ENCODE measurements at places on chromosomes 2 and 18. TPM values are rescaled to one million over a fixed set of nuclear protein-coding genes. Genes with fewer than 3 reads are reported as not detected.

DNA sequence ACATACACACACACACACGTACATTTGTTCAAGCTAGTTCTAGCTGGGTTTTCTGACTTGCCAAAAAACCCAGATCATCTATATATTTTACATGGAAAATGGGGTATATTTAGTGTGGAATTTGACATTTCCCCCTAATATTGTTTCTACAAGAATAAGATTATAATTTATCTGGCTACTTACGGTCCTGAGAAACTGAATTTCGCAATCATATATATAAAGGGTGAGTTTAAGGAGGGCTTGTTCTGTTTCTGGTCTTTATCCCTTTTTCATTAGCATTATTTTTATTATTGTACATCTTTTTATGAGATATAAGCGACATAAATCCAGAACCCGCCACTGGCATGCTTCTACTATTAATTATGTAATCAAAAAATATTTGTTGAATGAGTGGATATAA, 528.9 kb downstream of the TMX3 start:
- no peaks in the 10 kb centered on the region for H3K4me1 ChIP-seq
- no peak overlapping the region for H3K27ac ChIP-seq
- no peaks in the 10 kb centered on the region for H3K36me3 ChIP-seq
- DNase-seq = no peak
- no peak overlapping the region for H3K4me3 ChIP-seq

GRCh38 chr18:67041334-67041733, 437.4 kb upstream of the CDH19 start:
- no peaks in the 10 kb centered on the region for H3K4me1 ChIP-seq
- H3K36me3 ChIP-seq = no peaks in the 10 kb centered on the region
- no peak overlapping the region for H3K27ac ChIP-seq

Gene CD8B2
- polyA plus RNA-seq = not detected

DNA sequence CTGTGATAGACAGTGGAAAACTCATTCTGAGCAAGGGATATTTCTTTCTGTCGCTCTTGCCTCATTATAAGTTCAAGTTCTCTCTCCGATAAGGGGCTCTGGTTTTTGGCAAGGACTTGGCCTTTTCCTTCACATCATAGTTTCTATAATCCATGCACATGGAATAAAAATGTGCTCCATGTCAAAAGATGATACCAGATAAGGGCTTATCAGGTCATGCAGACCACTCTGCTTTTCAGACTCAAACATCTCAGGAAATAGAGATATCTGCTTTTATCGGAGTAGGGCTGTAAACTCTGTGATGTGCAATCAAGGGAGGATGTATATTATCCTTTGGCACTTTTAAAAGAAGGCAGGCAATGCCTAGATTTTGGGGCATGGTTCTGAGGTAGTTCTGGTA, 45.0 kb upstream of the DARS1 start:
- peaks cover 5% of the 10 kb centered on the region for H3K4me1 ChIP-seq
- H3K27me3 ChIP-seq = no peaks in the 10 kb centered on the region
- no peak overlapping the region for H3K27ac ChIP-seq
- DNase-seq = no peak
- no peak overlapping the region for H3K4me3 ChIP-seq
- H3K36me3 ChIP-seq = no peaks in the 10 kb centered on the region

GRCh38 chr2:84393829-84394228, 65.3 kb downstream of the SUCLG1 start:
- H3K27me3 ChIP-seq = peaks cover 16% of the 10 kb centered on the region
- H3K4me1 ChIP-seq = no peaks in the 10 kb centered on the region
- H3K4me3 ChIP-seq = no peak overlapping the region

Gene GAL3ST2
- not detected for polyA plus RNA-seq

GRCh38 chr2:147045113-147045512, 799.7 kb upstream of the ACVR2A start:
- H3K36me3 ChIP-seq = no peaks in the 10 kb centered on the region
- no peak overlapping the region for H3K27ac ChIP-seq
- no peak for DNase-seq
- H3K4me3 ChIP-seq = no peak overlapping the region
- no peaks in the 10 kb centered on the region for H3K4me1 ChIP-seq
- H3K27me3 ChIP-seq = no peaks in the 10 kb centered on the region

GRCh38 chr18:50194631-50195532, at the start of gene MYO5B:
TSS of gene MYO5B (minus strand) at chr18:50195147. CDS start at chr18:50194793, 354 bp downstream.
- H3K4me1 ChIP-seq = peaks cover 10% of the 10 kb centered on the region
- DNase-seq = peak; percentile 48
- peak within 1 kb of the TSS; percentile 60 for H3K4me3 ChIP-seq

GRCh38 chr2:169670215-169670651, 24.0 kb downstream of the CFAP210 start:
- peaks cover 14% of the 10 kb centered on the region for H3K27me3 ChIP-seq
- no peaks in the 10 kb centered on the region for H3K36me3 ChIP-seq
- no peak overlapping the region for H3K27ac ChIP-seq
- no peak overlapping the region for H3K4me3 ChIP-seq

Gene PARD3B
- polyA plus RNA-seq = not detected

DNA sequence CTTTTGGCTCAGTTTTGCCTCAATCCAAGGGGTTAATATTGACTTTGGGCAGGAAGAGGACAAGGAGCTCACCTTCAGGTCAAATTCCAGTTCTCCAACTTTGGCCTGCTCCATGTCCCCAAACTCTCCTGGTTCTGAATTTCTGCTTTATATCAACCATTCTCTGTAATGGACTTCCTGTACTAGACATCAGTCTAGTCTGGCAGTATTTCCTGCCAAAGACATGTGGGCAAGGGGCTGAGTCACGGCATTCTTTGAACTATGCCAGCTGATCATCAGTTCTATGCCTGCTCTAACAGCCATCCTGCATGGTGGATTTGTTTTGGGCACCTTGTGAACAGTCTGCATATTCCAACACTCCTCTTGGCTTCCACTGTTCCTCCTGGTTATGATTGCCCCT, 199.4 kb downstream of the ZEB2 start:
- H3K27me3 ChIP-seq = no peaks in the 10 kb centered on the region
- H3K36me3 ChIP-seq = no peaks in the 10 kb centered on the region
- no peak overlapping the region for H3K27ac ChIP-seq
- peaks cover 35% of the 10 kb centered on the region for H3K4me1 ChIP-seq
- peak; percentile 9 for DNase-seq

DNA sequence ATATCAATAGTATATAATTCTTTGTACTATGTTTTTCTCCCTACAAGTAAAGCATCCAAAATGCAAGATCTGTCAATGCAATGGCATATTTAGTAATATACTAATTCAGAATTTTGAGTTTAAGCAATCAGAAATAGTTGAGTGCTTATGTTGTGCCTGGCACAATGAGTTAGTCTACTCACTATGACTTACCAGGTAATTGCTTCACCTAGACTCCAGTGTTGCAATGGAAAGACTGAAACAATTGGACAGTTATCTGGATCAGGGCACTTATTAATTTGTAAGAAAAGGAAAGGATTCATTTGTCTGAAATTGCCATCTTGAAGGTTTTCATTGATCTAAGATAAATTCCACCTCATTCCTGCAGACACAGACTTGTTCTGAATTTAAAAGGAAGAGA, 97.6 kb upstream of the TCF4 start:
- H3K36me3 ChIP-seq = no peaks in the 10 kb centered on the region
- H3K4me3 ChIP-seq = no peak overlapping the region
- H3K4me1 ChIP-seq = no peaks in the 10 kb centered on the region
- no peak overlapping the region for H3K27ac ChIP-seq
- no peak for DNase-seq
- H3K27me3 ChIP-seq = no peaks in the 10 kb centered on the region

DNA sequence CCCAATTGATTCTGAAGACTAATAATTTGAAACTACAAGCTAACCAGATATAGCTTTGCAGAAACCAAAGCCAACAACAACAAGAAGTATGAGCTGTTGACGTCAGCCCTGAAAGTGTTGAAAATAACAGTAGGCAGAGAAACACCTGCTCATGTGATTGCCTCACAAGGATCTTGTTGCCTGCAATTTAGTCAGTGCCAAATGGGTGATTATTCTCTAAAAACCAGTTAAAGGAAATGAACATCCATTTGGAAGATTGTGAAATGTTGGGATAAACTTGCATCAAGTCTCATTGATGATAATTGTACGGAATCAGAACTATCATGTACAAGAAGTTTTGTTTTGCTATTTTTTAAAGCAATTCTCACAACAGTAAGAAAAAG, 2.8 kb downstream of the CYTIP start:
- H3K27me3 ChIP-seq = no peaks in the 10 kb centered on the region
- DNase-seq = peak; percentile 64
- peaks cover 35% of the 10 kb centered on the region for H3K36me3 ChIP-seq
- H3K4me3 ChIP-seq = peak overlapping the region; percentile 100
- H3K4me1 ChIP-seq = peaks cover 66% of the 10 kb centered on the region

Gene SUCLG1
- 68.7 TPM for polyA plus RNA-seq

- H3K4me1 ChIP-seq = no peaks in the 10 kb centered on the region
- H3K27me3 ChIP-seq = peaks cover 7% of the 10 kb centered on the region
- no peak overlapping the region for H3K4me3 ChIP-seq
- H3K36me3 ChIP-seq = no peaks in the 10 kb centered on the region
- DNase-seq = no peak
These were observed 10.6 kb downstream of the FAP start for GRCh38 chr2:162232671-162233070.

- no peak overlapping the region for H3K27ac ChIP-seq
- DNase-seq = no peak
- H3K4me3 ChIP-seq = no peak overlapping the region
- no peaks in the 10 kb centered on the region for H3K36me3 ChIP-seq
- no peaks in the 10 kb centered on the region for H3K27me3 ChIP-seq
- H3K4me1 ChIP-seq = no peaks in the 10 kb centered on the region
These were observed 167.5 kb downstream of the UPP2 start for GRCh38 chr2:158269143-158269542.

Gene MBP
- polyA plus RNA-seq = 56.0 TPM

Gene DRC1
- polyA plus RNA-seq = not detected

Gene RAX
- not detected for polyA plus RNA-seq

DNA sequence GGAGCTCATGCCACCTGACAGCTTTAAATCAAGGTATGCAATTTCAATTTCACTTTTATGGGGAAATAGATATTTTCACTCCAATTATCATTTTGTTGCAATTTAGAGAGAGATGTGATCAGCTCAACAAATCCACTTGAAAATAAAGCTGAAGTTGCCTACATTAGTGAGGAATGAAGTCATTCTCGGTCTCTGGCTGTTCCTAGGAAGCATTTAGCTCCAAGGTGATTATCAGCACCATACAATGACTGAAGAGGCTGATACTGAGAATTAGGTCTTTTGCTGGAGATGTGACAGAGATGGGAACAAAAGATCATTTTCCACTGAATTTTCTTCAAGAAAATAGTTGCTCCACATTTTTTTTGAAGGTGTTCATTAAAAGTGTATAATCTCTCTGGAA, 1303.7 kb downstream of the DPP10 start:
- no peaks in the 10 kb centered on the region for H3K4me1 ChIP-seq
- no peaks in the 10 kb centered on the region for H3K27me3 ChIP-seq
- no peak overlapping the region for H3K4me3 ChIP-seq
- H3K36me3 ChIP-seq = no peaks in the 10 kb centered on the region
- no peak for DNase-seq

GRCh38 chr2:118310681-118311429, 222.6 kb downstream of the INSIG2 start:
- H3K4me1 ChIP-seq = peaks cover 4% of the 10 kb centered on the region
- peaks cover 48% of the 10 kb centered on the region for H3K27me3 ChIP-seq
- no peak for DNase-seq
- peak overlapping the region; percentile 90 for H3K4me3 ChIP-seq
- H3K36me3 ChIP-seq = no peaks in the 10 kb centered on the region

- no peaks in the 10 kb centered on the region for H3K27me3 ChIP-seq
- no peak overlapping the region for H3K4me3 ChIP-seq
- DNase-seq = no peak
- peaks cover 13% of the 10 kb centered on the region for H3K4me1 ChIP-seq
- no peak overlapping the region for H3K27ac ChIP-seq
These were observed 24.3 kb downstream of the TMEM247 start for GRCh38 chr2:46503686-46504085.

DNA sequence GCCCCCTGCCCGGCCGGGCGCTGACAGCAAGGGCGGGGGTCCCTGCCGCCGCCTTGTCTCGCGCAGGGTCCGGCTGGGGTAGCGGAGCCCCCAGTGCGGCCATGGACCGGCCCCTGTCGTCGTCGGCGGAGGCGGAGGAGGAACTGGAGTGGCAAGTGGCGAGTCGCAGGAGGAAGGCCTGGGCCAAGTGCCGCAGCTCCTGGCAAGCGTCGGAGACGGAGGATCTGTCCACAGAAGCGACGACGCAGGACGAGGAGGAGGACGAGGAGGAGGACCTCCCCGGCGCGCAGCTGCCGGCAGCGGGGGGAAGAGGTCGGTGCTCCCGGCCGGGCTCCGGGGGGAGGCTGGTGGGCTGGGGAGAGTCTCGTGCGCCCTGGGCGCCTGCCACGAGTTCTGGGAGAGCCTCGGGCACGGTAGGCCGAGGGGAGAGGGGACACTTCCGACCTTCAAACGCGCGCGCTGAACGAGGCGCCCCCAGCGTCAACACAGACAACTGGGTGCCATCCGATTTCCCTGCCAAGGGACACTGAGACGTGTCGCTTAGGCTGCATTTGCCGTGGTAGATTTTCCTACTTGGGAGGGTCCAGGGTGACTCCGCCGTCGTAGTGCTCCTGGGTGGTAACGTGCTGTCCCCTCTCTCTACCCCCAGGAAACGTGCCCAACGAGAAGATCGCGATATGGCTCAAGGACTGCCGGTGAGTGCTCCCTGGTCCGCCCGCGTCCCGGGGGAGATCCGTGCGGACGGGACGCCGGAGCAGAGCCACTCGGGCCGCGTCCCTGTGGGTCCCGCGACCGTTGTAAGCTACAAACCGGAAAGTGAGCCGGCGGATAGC, 652 bp downstream of the ITPRID2 start:
- DNase-seq = peak; percentile 67
- H3K27me3 ChIP-seq = no peaks in the 10 kb centered on the region
- peak overlapping the region; percentile 96 for H3K4me3 ChIP-seq
- no peaks in the 10 kb centered on the region for H3K36me3 ChIP-seq
- H3K27ac ChIP-seq = peak overlapping the region; percentile 90

DNA sequence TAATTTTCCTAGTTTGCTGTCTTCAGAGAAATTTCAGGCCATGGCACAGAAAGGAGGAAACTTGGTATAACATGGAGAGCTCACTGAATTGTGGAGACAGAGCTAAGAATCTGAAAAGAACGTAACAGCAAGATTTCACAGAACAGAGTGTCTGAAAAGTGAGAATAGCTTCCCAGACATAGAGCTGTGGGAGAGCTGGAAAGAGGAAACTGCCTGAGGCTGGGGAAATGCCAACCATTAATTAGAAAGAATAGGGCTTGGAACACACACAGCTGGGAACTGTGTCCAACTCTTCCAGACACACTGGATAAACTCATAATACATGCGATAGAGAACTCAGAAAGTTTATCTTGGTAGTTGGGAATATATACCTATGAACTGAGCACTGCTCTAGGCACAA, 51.6 kb upstream of the KYNU start:
- DNase-seq = no peak
- peaks cover 14% of the 10 kb centered on the region for H3K27me3 ChIP-seq
- no peak overlapping the region for H3K4me3 ChIP-seq
- no peak overlapping the region for H3K27ac ChIP-seq
- no peaks in the 10 kb centered on the region for H3K4me1 ChIP-seq

DNA sequence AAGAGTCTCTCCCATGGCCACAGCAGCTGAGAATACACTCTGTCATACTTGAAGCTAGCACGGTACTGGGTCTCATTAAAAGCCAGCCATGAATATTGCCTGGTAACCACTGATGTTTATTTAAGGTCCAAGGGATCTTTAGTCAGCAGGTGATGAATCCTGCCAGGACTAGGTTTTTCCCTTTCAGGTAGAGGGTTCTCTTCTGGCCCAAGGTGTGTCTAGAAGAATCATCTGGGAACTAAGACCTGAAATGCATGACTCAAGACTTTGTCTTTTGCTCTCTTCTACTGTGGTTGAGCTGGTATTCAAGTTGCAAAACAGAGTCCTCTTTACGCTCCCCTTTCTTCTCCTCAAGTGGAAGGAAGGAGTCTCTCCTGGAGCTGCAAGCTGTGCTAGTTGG, 400.5 kb upstream of the FSIP2 start:
- no peak for DNase-seq
- no peaks in the 10 kb centered on the region for H3K27me3 ChIP-seq
- no peaks in the 10 kb centered on the region for H3K36me3 ChIP-seq
- H3K4me3 ChIP-seq = no peak overlapping the region
- H3K27ac ChIP-seq = no peak overlapping the region

All from naive B cell (primary cell).